ENCODE measurements at places on chromosomes 7 and 10.

- DNase-seq: no peak
These were observed 25.2 kb upstream of the PLXDC2 start for GRCh38 chr10:19791032-19791431.

DNA sequence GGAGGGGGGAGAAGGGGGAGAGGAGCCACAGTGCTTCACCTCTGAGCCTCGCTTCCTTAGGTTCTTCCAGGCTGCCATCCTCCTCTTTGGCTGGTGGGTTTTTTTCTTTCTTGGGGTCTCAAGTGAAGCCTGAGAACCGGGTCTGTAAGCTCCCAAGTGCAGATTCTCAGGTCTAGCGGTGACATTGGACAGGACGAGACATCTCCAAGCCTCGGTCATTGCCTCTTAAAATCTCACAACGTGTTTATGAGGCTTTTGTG, 817 bp upstream of the IL15RA start:
- DNase-seq: peak; percentile 73

- peak; percentile 77 for DNase-seq
These were observed 3.0 kb downstream of the IKZF1 start for GRCh38 chr7:50307368-50308032.

DNA sequence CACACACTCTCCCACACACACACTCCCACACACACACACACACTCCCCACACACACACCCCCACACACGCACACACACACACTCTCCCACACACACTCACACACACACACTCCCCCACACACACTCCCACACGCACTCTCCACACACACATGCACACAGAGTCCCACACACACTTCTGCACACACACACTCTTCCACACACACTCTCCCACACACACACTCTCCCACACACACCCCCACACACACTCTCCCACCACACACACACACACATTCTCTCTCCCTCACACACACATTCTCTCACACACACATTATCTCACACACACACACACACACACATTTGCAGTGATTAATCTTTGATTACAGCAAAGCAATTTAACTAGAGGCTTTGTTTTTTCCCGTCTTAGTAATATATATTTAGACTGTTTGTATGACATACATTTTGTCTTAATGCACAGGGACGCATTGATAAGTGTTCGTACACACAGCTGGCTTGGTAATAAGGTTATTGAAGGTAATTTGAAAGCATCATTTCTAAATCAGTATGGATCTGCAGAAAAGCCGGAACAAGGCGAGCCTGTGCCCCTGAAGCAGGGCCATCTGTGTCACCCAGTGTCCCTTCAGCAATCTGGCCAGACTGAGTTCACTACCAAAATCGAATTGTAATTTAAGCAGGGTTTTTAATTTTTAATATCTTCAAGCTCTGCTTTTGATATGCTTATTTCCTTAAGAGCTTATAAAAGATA, 69.9 kb upstream of the SH2B2 start:
- no peak for DNase-seq

- no peak for DNase-seq
These were observed 2.8 kb upstream of the SMARCD3 start for GRCh38 chr7:151251328-151251688.

DNA sequence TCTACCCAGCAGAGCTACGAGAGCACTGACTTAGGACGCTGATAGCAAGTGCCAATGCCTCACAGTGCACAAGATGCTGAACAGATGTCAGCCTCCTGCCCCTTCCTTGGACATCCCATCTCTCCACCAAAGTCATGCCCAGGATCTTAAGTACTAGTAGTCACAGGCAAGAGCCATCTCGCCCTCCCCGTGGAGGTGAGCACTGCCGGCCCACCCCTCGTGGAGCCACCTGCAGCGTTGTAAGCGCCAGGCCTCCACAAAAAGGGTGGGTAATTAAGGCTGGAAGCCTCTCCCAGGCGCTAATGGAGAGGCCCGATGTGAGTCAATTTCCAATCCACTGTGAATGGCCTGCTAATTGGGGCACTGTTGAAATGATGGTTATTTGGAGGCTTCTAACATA, 156.2 kb downstream of the GRID1 start:
- no peak for DNase-seq

DNA sequence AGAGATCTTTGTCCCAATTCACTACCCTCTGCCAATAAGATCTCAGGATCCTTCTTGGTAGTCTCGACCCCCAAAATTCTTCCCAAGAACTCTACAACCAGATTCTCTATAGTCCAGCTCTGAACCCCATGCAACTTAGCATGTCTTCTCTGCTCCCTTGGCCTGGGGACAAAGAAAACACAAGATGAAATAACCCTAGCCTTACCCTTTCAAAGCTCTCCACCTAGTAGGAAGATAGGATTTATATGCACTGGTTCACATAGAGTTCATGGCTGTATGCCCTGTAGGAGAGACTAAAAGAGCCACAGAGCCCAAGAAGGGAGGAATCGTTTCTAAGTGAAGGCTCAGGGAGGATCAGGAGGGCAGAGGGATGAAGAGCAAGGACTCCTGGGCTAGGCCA, 96.1 kb downstream of the PPP1R3C start:
- no peak for DNase-seq

DNA sequence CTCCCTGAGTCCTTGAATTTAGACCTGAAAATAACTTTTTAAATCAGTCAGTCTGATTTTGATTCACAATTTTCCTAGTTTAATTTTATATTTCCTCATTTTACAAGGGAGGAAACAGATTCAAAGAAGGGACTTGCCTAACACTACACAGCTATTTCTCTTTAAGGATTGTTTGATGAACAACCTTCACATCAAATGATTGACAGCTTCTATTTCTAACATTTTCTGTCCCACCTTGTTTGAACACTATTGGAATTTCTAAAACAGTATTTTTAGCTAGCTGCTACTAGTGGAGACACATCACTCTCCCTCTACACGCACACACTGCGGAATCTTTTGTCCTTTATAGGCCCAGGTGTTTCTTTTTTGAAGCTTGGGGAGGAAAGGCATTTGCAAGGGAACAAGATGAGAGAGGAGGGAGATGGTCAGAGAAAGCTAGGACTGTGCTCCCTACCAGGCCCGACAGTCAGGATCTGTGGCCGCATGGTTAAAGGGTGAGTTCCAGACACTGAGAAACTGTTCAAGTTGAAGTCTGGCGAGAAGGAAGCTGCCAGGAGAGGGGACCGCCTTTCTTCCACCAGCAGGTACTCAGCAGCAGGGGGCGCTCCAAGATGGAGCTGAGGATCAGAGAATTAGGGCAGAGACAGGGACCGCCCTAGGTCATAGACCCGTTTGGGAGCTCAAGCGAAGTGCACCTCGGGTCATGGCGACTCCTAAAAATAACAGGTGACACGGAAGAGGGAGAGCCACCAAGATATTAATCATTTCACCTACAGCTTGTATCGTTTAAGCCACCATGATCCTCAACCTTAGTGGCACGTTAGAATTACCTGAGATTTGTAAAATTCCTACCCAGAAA, 49.7 kb downstream of the DNAJC12 start:
- peak; percentile 83 for DNase-seq

DNA sequence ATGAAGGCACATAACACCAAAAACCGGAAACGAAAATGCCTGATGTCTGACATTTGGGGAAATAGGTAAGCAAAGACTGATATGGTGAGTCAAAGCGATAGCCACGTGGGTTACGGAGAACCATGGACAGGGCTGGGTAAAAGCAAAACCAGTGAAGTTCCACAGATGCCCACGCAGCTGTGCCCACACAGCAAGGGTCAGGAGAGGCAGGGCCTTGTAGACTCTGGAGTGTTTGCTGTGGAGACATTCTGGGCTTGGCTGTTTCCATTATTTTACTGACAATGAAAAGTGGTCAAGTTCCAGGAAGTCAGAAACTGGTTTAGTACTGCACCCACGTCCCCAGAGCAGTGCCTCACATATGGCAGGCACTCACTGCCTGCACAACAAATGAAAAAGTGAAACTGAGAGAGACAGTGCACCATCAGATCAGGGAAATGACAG, 148.7 kb downstream of the ZMYND11 start:
- DNase-seq: no peak

- DNase-seq: no peak
These were observed 362.8 kb upstream of the MBL2 start for GRCh38 chr10:53135213-53135896.

GRCh38 chr10:29353887-29354561, 65.2 kb downstream of the LYZL1 start:
- no peak for DNase-seq

DNA sequence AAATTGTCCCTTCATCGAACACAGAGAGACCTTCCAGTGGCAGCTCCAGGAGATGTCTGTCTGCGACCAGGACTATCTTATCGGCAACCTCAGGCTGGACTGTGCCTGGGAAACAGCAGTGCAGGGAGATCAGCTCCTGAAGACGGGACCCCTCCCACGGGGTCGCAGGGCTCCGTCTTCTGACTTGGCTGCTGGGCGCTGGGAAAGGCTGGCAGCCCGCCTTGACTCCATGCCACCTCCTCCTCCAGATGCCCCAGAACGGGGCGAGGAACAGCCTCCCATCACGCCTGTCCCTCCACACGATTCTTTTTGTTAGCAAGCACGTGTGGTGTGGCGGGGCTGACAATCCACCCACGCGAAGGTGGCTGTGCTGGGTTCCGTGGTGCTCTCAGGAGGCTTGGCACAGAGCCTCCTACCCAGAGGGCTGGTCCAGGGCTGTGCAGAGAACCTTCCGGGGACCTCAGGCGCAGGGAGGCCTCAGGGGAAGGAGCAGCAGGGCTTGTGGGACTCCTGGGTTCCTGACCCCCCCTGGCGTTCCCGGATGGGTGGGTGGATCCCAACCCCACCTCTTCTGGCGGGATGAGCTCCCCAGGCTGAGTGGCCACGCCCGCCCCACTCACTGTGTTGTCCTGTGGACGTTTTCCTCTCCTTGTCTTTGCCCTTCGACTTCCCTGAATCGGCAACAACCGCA, 47.6 kb upstream of the NKX6-2 start:
- DNase-seq: no peak

DNA sequence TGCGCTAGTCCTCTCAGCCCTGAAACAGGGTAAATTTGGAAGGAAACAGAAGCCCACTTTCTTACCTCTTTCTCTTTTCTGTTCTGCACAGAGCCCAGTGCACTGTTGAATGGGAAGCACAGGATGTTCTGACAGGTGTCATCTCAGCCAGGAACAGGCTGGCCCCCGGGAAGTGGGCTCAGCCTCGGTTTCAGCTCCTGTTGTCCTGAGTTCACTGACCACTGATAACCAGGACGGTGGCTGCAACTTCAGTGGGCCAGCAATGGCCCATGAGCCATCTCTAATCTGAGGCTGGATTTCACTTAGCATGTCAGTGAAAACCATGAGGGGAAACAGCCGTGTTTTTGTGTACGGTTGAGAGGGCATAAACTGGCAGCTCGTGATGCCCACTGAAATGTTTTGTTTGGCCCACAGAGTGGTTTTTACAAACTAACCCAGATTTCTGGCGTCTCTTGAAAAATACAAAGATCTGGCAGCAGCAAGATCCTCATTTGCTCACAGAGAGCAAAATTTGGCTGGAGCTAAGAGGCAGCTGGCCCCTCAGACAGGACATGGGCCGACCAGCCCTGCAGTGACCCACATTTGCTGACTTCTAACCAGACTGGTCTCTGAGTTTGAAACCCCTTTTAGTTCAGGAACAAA, 455.9 kb downstream of the PAXIP1 start:
- DNase-seq: no peak

- DNase-seq: no peak
These were observed 90.9 kb downstream of the NT5C2 start for GRCh38 chr10:103102195-103102594.

DNA sequence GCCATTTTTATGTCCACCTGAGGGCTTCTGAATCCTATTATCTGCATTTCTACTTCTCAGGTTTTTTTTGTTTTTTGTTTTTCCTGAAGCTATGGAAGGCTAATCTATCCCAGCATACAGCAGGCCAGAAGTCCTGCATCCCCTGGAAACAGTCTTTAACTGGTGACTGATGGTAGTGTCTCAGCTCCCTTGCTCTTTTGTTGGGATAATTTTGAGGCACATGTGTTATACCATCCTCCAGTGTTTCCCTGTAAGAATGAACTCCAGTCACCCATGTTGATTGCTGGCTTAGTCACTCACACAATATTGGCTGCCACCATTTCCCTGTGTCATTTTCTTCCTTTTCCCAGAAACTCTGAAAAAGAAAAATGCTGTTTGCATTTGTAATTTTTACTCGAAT, 1094.0 kb upstream of the LRRN3 start:
- DNase-seq: no peak

DNA sequence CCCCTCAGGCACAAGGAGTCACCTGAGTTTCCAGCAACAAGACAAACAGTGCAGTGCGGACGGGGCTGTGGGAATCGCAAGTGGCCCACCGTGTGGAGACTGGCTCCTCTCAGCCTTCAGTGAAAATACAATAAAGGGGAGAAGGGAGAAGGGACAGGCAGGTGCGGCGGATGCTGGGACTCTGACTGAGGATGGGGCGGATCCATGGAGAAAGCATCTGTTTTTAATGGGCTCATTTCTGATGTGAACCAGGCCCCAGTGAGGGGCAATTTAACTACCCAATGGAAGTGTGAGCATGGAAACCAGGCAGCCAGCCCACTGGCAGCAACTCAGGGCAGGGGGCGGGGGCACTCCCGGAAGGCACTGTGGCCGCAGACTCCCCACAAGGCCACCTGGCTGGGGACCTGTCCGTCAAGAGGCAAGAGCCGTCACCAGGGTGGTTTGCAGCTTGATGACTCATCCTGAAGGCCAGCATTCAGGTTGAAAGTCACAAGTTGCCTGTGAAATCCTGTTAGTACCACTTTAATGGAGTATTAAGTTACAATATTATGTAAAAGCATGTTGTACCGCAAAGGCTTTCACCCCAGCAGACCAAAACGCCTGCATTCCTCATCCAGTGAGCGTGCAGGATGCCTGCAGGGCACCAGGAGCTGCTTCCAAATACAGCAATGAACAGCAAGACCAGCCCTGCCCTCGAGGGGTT, 476.4 kb downstream of the PTPRN2 start:
- no peak for DNase-seq

DNA sequence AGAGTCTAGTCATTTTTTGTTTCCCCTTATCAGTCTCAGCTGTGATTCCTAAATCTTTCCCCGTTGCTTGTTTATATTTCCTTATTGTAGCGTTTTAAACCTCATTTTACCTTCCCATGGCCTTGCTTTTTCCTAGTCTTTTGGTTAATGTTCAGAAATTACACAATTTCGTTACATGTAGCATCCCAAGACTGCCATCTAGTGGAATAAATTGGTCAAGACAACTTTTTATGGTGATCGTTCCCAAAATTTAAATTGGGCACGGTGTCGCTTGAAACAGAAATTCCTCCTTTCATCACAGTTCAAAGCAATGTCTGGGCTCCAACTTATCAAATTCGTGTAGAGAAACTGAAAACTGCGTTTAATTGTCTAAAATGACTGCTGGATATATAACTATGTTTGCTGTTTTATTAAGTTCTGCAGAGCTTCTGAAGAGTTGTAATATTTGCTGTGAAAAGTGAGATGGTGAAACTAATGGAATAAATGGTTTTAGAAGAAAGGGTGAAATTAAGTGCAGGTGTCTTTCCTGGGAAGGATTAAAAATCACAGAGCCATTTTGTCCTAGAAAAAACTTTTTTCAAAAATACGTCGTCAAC, 370.2 kb downstream of the PHF14 start:
- DNase-seq: peak; percentile 51

DNA sequence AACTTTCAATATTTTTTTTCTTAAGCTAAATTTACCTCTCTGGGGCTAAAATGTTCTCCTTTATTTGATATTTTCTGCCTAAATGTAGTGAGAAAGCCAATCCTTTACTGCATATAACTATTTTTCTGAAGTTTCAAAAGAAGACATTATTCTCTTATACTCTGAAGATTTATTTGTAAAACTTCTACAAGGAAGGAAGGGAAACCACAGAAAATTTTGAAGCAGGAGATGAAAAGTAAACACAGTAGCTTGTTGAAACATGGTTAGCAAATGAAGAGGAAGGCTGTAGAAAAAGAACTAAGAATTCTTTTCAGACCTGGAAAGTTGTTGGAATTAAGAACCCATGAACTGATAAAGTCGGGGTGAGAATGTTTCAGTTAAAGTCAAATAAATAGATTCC, 330.3 kb downstream of the HGF start:
- no peak for DNase-seq
